Activated CD4-positive, alpha-beta T cell treated with anti-CD3 and anti-CD28 coated beads, Interleukin-2, amount 50 U/mL, for 48 hours (primary cell): ENCODE measurements at places on chromosomes 4 and X.

GRCh38 chr4:148958317-148958716 lies 516.1 kb upstream of the NR3C2 start:
- no peak for DNase-seq

GRCh38 chrX:97030463-97030862 lies 146.8 kb downstream of the RPA4 start:
- DNase-seq, result no peak

- DNase-seq, result no peak
Measured at GRCh38 chr4:179634862-179635261, 2192.6 kb upstream of the AGA start.

DNA sequence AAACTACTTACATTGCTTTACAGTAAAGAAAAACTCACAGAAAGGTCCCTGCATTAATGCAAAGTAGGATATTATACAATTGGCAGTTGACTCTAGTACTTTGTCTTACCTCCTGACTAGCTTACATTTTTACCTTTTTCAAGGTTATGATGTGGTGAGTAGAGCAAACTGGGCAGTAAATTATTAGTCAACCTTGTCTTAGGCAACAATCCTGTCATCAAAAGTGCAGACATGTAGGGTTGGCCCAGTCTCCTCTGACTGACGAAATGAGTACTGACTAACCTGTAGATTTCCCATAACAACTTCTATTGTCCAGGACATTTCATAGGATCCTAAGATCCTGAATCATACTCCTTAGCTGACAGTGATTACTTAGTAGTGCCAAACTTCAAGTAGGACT lies 142.0 kb upstream of the NUDT6 start:
- no peak for DNase-seq

- DNase-seq, result no peak
Measured at GRCh38 chr4:3285558-3286334, 7.1 kb upstream of the RGS12 start.
